ENCODE measurements at places on chromosomes 5 and 9.

GRCh38 chr5:140222416-140222815 is 47.4 kb downstream of the CYSTM1 start:
- DNase-seq, result no peak

GRCh38 chr5:122515709-122516431 is 203.8 kb downstream of the SNCAIP start:
- DNase-seq, result peak; percentile 28

DNA sequence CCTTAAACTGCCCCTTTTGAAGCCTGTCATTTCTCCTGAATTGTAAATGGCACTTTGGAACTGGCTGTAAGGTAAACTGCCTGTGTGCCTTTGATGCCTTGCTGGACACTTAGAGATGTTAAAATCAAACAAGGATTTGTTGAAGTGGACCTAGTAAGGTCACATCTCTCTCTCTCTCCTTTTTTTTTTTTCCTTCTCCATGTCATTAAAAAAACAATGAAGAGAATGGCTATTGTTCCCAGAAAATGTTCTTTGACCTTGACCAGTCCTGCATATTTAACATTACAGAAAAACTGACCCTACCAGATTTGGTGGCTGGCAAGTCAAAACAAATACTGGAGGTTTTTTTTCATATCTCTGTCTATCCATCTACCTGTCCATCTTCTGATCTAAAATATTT is 2.9 kb upstream of the DAB2 start:
- no peak for DNase-seq

DNA sequence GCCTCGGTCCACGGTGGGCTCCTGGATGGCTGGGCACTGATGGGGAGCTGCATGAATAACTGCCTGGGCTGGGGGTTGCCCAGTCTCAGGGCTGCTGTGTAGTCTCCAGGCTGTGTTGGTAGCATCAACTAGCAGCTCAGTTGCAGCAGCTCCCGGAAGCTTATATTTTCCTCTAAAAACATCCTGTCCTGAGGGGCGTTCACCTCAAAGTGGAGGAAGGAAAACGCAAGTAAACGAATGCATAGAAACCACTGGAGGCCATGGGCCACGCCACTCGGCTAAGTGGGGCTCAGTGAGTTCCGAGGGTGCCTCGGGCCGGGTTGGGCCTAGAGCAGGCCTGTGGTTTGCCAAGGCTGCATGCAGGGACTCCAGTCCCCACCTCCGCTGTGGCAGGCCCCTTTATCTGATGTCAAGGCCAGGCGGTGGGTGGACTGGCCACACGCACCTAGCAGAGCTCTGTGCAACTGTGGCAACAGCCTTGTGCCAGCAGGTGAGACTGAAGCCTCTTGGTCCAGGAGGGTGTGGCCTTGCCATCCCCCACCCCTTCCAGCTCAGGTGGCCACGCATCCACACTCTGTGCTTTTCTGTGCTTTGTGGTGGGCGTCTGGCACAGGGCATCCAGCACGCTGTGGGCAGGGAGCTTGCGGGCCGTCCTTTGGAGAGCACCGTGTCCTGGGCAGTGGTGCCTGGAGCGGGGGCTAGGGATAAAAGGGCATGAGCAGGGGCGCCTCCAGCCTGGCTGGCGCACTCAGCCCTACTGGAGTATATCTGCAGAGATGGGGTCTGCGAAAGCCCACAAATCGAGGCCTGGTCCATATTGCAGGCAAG is 15.1 kb downstream of the TCF7 start:
- no peak for DNase-seq

- no peak for DNase-seq
Observed at GRCh38 chr5:148708854-148709253, 54.5 kb upstream of the HTR4 start.

- DNase-seq, result peak; percentile 77
Observed at GRCh38 chr5:55533521-55534435, 986 bp downstream of the PLPP1 start.

- DNase-seq, result no peak
Observed at GRCh38 chr9:115599898-115600297, 481.9 kb upstream of the TNC start.

- no peak for DNase-seq
Observed at GRCh38 chr5:20514145-20514544, 526.1 kb upstream of the CDH18 start.

- peak; percentile 79 for DNase-seq
Observed at GRCh38 chr5:34001241-34001841, 6.5 kb downstream of the AMACR start.

DNA sequence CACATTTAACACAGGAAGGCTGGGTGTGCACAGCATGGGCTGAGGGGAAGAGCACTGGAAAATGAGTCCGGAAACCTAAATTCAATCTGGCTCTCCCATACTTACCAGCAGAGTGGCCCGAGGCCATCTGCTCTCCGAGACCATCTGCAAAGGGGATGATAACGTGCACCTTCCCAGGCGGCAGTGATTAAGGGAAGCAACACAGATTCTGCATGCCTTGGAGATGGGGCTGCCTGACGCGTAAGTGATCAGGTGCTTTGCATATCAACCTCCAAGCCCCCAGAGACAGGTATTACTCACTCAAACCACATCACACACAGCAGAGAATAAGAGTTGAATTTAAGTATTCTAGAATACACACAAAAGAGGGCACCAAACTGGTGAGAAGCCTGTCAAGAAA is 9.1 kb downstream of the EPB41L4B start:
- DNase-seq, result no peak

DNA sequence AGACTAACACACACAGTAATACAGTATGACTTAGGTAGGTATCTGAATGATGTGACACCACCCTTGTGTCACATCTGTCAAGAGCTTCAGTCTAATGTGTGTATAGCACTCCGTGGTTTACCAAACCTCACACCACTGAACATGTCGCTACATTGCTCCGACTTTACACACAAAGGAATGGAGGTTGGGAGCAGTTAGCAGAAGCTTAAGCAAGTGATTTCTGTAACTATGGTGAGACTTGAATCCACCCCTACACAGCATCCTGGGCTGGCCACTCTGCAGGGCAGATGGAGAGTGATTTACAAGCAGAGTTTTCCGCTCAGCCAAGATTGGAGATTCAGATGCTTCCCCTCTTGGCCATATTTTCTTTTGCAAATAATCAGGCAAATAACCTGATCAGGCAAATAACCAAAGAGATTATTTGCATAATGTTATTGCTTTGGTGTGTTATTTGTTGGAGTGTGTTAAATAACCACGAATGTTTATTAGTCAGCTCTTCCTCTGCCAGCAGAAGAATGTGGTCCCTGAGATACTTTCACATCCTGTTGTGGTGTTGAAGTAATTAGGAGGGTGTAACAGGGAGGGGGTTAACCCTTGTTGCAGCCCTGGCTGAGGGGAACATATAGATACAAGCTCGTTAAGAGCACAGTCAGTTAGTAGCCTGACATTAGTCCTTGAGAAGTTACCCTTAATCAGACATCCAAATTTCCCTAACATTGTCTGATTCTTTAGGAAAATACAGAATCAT is 92.8 kb downstream of the SNX18 start:
- DNase-seq, result no peak

GRCh38 chr5:176748967-176749935 is 61.1 kb upstream of the UNC5A start:
- no peak for DNase-seq

- DNase-seq, result no peak
Observed at GRCh38 chr5:92890841-92891244, 690.2 kb downstream of the NR2F1-AS1 start.

DNA sequence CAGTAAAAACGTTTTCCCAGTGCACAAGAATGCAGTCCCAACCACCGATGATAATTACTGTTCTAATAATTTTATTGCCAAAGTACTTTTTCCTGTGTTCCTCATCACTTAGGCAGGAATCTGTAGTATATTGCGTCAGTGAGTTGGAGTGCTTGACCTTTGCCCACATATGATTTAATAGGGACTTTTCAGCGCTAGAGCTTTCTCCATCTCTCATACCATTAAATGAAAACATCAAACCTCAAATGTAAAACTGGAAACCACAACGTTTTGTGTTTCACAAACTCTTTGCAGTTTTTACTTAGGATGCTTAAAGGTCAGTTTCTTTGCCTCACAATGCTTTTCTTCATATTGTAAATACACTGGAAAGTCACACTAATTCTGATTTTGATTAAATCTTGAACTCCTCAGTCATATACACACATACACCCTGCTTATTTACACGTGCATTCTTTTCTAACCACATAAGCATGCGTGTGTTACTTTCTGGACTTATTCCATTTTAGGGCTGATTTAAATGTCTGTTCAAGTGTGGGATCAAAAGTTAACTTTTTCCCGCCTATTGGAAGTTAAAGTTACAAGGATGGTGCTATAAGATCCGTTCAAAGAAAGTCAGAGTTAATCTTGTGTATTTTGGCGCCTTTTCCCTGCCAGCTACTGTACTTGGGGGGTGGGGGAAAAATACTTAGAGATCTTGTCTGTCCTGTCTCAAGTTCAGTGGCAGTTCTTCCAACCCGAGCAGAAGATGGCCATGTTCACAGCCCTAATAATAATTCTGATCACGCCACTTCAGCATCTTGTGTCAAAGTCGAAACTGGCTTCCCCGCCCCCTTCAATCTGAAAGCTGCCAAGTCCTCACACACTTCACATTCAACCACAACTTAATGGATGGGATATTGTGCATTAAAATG is 6.6 kb upstream of the NFIB start:
- peak; percentile 27 for DNase-seq

DNA sequence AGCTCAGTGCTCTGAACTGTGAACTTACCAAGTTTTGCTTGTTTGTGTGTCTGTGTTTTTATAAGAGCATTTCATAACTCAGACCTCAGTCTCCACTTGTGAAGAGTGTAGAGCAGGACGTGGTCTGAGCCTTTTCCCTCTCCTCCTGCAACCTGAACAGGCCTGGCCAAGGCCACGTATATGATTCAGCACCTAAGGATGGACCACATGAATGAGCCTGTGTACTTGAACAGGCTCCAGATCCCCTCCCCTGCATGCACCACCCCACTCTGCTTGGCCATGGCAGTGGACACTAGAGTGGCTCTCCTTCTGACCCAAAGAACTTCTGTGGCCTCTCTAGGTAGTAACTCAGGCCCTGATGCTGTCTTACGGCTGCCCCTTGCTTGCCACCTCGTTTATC is 125.9 kb upstream of the FSTL4 start:
- no peak for DNase-seq

DNA sequence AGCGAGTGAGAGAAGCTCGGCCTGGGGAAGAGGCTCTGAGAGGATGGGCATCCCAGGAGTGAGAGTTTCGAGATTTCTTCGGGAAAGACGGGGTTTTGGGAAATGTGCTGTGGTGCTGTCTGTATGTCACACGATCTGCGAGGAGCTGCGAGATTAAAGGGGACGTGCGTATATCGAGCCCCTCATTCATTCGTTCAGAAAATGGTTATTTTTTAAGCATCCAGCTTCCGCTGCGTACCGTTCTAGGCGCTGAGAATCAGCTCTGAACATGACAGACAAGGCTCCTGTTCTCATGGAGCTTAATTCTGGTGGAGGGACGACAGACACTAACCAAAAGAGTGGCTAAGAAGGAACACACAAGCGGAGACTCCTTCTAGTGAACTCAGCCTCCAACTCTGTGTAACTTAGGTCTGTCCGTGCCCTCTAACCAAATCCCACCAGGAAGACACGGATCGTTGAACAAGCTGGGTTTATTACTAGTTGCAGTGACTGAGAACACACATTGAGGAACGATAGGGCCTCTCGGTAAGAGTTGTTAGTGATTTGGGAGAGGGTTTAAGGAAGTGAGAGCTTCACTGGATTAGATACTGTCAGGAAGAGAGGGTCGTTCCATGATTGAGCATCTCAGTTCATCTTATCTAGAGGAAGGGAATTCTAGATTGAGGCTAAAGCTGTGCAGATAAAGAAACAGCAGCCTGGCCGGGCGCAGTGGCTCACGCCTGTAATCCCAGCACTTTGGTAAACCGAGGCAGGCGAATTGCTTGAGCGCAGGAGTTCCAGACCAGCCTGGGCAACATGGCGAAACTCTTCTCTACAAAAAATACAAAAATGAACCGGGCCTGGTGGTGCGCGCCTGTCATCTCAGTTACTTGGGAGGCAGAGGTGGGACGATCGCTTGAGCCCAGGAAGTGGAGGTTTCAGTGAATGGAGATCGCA is 1.0 kb upstream of the FBXW11 start:
- DNase-seq, result no peak

GRCh38 chr5:75510417-75510835 is 1.0 kb downstream of the CERT1 start:
- DNase-seq, result peak; percentile 63

DNA sequence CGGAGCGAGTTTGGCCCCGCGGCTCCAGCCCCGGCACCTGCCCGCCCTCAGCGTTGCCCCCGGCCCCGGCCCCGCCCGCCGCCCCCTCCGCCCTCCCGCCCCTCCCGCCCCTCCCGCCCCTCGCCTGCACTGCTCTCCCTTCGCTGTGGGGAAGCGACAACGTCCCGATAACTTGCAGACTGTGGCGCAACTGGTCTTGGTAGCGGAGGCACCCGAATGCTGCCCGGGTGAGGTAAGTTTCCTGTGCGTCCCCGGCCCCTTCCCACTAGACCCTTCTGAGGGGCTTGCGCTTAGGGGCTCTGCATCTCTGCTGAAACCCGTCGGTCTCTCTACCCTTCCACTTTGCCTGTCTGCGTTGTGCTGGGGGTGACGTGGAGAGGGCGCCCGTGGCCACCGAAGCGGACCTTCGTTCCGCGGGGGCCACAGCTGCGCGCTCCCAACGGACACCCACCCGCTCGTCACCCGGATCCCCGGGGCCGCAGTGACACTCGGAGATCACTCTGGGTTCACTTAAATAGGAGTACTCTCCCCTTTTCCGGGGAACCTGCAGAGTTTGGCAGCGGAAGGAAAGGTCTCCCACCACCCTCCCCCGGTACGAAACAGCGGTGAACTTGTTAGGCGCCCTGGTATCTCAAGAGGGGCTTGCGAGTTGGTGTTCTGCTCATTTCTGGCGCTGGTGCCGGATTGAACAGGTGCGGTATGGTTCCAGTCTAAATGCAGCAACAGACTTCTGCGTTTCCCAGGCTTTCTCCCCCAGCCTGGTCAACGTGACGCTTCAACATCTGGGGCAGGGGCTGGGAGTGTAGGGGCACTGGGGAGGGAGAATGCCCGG is 707 bp downstream of the PIP5K1B start:
- peak; percentile 83 for DNase-seq

DNA sequence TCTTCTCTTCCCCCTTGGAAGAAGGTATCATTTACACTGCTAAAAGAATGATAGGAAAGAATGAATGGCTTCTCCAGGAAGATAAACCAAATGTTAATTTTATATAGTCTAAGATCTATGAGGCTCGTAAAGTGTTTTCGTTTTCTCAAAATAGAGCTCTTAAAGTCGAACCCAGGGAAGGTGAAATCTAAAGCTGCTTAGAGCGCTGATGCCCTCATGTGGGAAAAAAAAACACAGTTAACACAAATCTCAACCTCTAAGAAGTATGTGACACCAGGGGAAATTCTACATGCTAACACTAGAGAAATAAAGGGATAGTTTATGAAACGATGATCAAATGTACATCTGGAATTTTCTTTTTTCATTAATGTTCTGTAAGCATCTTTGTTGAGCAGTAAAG is 257.9 kb downstream of the RASEF start:
- peak; percentile 58 for DNase-seq

DNA sequence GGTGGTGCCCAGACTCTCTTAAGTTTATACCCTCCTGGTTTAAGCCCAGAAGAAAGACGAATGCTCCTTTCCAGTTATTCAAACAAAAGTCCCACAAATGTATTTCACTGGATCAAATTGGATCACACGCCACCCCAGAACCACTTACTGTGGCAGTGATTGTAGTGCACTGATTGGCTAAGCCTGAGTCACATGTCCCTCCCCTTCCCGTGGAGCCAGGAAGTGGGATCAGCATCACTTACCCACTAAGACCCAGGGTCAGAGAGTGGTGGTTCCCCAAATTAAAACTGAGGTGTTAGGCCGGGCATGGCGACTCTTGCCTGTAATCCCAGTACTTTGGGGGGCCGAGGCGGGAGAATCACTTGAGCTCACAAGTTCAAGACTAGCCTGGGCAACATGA is 29.5 kb upstream of the CCDC180 start:
- DNase-seq, result no peak

Data from NCI-H1417 (cell line).